Cortex of kidney (tissue), 1 donor: ENCODE measurements at places on chromosomes 6 and 20.

GRCh38 chr20:23349338-23350195 is 1.0 kb upstream of the NXT1 start:
- no peak for DNase-seq

GRCh38 chr6:157488716-157489118 is 107.7 kb downstream of the ZDHHC14 start:
- no peak for DNase-seq

DNA sequence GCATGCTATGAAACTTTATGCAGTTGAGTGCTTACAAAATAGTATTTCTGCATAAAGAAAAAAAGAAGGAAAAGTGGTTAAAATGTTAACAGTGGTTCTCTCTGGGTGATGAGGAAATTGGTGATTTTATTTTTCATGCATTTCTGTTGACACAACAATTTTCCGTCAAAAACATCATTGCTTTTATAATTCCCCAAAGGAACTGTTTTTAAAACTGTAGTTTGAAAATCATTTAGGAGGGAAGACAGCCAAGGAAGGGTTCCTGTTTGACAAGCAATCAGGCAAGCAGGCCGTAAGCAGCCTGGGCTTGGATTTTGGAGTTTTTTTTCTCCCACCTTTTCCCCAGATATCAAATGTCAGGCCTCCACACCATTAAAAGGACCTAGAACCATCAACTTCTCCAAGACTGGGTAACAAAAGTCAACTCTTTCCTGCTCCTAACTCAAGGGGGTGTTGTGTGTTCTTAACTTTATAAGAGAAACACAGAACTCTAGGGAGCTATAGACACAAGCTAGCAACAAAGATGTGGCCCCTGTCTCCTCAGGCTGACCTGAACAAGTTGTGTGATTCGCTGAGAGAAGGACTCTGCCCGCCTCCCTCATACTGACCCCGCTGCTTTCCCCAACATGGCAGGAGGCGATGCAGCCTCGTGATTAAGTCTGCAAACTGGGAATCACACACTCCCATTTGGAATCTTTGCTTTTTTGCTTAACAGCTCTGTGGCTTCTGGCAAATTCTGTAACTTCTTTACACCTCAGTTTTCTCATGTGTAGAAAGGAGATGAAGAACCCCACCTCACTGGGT is 146.6 kb downstream of the BCAS1 start:
- no peak for DNase-seq

DNA sequence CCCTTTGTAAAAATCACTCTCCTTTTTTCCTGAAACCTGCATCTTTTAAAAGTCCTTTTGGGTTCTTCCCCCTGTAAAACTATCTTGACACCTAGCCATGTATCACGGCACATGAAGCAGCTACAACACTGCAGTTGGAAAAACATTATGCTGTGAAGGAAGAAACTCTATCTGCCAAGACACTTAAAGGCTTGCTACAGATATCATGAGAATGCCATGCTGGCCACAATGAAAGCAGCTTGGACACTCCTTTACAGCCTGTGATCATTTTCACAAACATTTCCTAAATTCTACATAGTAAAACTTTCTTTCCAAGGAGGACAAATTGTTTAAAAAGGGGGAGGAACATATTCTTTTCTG is 31.8 kb downstream of the CNKSR3 start:
- no peak for DNase-seq

DNA sequence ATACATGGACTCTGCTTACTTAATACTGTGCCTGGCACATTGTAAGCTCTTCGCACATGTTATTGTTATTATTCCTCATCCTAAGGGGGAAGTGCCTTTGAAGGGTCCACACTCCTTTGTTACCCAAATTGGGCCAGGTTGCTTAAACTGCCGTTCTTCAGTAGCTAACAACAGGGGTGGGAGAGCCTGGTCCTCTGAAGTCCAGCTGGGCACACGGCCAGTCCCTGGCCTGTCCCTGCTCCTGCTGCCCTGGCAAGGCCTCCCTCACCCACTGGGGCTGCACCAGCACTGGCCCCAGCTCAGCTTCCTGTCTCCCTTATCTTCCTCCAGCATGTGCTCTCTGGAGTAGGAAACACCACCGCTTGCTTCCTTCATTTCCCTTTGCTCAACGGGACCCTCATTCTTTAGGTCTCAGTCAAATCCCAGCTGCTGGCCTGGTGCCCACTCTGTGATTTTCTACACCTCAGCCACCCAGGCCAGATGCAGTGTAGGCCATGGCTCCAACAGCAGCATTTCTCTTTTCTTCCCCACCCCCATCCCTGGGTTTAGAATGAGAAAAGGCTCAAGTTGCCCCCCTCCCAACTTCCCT is 5.5 kb upstream of the PROCR start:
- DNase-seq = no peak

- DNase-seq = no peak
Observed at GRCh38 chr20:63082308-63082938, 75.7 kb upstream of the BHLHE23 start.

GRCh38 chr20:45487231-45487635 is 17.7 kb downstream of the WFDC2 start:
- no peak for DNase-seq

DNA sequence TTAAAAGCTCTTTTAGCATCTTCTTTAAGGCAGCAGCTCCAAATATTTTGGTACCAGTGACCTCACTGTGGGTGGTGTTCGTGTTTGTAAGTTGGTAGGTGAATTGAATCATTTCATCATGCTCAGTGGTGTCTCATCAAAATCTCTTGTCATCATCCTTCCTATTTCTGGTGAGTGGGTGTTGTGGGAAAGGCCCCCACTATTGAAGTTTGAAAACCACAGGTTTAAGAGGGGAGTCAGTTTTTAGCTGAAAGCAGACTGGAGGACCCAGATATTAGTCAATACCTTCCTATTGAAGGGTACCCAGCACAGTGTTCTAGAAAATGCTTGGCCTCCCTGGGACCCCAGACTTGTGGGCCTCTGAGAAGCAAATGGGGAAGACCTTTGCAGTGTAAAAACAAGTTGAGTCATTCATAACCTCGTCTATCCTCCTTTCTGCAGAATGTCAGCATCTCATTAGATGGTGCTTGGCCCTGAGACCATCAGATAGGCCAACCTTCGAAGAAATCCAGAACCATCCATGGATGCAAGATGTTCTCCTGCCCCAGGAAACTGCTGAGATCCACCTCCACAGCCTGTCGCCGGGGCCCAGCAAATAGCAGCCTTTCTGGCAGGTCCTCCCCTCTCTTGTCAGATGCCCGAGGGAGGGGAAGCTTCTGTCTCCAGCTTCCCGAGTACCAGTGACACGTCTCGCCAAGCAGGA is 3.7 kb downstream of the PIM1 start:
- no peak for DNase-seq

- no peak for DNase-seq
Observed at GRCh38 chr20:9298906-9299305, 215.5 kb upstream of the LAMP5 start.

DNA sequence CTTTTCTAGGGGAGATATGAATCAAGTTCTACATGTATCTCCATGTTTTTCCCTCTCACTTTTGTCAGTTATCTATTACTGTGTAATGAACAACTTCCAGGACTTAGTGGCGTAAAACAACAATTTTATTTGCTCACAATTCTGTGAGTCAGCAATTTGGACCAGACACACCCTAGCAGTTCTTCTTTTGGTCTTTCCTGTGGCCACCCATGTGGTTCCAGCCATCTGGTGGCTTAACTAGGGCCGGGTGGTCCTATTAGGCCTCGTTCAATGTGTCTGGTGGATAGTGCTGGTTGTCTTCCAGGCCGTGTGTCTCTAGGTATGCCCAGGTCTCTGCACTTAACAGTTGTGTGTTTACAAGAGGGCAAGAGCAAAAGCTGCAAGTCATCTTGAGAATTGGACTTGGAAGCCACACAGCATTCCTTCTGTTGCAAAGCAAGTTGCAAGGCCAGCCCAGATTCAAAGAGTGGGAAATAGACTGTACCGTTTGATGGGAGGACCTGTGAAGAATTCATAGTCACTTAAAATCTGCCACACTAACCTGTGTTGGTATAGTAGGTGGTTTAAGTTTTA is 20.8 kb upstream of the SLC35D3 start:
- no peak for DNase-seq

DNA sequence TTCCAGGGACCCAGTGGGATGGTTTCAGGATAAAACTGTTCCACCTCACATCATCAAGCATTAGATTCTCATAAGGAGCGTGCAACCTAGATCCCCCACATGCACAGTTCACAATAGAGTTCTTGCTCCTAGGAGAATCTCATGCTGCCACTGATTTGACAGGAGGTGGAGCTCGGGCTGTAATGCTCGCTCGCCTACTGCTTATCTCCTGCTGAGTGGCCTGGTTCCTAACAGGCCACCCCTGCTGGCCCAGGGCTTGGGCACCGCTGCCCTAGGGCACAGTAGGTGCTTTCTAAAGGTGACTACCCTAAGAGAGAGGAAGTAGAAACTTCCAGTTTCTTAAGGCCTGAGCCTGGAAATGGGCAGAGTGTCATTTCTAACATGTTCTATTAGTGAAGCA is 656.9 kb downstream of the PRKN start:
- no peak for DNase-seq

- no peak for DNase-seq
Observed at GRCh38 chr6:106643061-106643460, 13.7 kb downstream of the QRSL1 start.

DNA sequence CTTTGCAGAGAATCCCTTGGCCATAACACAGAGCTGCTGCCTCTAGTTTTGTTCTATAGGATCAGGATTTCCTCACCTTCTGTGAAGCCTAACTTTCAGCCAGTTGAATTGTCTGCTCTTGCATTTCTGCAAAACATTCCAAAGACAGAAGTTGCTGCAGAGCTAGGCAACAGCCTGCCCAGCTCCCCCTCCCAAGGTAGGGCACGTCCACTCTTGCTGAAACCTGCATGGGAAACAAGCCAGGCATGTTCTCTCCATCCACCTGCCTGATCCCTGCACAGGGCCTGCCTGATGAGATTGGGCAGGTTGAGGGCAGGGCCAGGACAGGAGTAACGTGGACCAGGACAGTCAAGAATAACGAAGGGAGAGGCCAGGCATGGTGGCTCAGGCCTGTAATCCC is 58.9 kb upstream of the NAA20 start:
- DNase-seq = no peak

- DNase-seq = no peak
Observed at GRCh38 chr6:6872459-6873344, 235.1 kb upstream of the RREB1 start.

- DNase-seq = no peak
Observed at GRCh38 chr20:5827098-5827853, 77.1 kb downstream of the SHLD1 start.

DNA sequence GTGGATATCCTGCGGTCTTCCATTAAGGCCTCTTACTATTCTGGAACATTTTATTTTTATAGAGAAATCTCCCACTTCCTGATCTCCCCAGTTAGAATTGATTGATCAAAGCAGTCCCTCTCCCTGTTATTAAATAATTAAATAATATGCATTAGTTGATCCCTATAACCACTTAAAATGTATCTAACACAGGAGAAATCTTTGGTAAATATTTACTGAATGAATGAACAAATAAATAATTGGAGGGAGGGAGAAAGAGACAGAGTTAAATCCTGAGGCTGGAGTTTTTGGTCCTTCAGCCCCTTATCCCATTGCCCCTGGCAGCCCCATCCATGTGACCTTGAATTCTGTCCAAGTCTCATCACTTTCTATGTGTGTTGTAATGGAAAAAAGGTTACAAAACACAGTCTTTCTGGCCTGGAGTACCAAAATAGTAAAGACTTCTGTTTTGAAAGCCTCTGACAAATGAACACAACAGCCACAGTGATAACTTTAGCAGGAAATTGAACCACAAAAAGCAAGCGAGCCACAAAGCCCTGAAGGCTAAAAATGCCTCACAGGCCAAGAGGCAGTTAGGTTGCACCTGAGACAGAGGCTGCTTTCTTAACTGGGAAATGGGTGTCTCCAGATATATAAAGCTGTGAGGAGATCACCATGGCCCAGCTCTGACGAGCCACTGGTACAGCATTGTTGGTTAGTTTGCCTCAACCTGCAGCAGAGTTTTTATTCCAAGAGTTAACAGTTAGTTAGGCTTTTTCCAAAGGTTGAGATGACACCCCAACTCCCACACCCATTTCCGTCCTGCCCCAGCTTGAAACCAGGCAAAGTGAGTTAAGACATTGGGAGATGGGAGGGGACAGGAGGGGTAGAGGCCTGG is 11.3 kb downstream of the NT5E start:
- no peak for DNase-seq

- no peak for DNase-seq
Observed at GRCh38 chr6:151757506-151757955, 50.0 kb upstream of the ESR1 start.

DNA sequence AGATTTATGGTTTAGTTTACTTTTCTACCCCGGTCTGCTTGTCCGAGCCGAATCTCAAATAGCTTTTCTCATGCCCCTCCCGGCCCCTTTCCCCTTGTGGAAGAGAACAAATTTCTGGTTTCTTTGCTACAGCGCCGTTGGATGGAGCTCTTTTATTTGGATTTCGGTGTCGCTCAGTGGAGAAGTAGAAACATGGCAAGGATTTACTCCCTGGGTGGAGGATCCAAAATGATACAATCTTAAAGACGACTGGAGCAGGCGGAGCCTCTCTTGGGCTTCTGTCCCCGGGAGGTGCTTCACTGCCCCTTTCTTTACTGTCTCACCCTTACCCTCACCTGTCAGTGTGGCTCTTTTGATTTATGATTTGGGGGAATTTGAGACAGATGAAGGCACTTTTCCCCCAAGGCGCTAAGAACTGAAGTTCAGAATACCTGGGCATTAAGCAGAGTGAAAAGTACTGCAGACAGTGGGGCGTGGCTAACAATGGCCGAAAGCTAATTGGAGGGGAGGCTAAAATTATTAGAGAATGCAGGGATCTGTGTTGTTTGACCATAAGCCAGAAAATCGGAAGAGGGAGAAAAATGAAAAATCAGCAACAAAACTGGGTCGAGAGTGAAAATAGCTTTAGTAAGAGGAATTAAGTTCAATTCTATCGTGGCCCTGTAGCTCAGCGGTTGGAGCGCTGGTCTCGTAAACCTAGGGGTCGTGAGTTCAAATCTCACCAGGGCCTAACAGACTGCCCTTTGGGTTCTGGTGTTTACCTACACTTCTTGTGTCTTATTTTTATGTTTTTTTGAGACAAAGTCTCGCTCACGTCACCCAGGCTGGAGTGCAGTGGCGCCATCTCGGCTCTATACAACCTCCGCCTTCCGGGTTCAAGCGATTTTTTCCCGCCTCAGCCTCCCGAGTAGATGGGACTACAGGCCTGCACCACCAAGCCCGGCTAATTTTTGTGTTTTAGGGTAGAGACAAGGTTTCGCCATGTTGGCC is 145.1 kb upstream of the ZNF184 start:
- DNase-seq = no peak
